ENCODE measurements at places on chromosomes 1 and 21.

- no peak for DNase-seq
These were observed 561.8 kb upstream of the ADAMTS5 start for GRCh38 chr21:27528697-27529096.

GRCh38 chr21:41779659-41780058, 12.8 kb upstream of the RIPK4 start:
- no peak for DNase-seq

DNA sequence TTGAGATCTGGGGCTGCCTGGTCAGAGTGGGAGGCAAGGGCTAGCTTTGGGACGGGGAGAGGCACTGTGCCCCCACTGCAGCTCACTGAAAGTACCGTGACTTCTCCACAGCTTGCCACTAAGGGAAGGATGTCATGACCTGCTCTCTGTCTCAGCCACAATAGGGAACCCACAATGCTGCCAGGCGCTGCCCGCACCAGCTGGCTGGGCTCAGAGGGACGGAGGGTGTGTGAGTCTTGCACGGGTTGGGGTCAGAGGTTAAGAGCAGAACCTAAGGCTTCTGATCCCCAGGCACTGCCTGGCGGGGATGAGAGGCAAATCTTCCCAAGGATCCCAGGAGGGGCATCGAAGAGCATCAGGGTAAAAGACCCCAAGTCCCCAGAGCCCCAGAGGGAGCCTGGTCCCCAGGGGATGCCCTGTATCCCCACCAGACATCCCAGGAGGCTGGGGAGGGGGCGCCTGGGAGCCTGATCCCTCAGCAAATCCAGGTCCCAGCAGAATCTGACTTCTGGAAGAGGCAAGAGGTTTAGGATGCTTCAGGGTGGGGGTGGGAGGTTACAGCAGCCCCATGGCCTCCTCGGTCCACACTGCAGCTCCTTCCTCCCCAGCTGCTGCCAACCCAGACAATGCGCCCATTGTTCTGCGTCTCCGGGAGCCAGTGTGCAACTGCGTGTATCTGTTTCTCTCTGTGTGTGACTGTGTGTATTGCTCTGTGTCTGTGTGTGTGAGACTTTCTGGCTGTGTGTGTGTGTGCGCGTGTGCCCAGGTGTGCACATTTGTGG, 2.0 kb upstream of the MARCKSL1 start:
- no peak for DNase-seq

- DNase-seq: no peak
These were observed 42.2 kb downstream of the OLIG1 start for GRCh38 chr21:33112151-33112550.

DNA sequence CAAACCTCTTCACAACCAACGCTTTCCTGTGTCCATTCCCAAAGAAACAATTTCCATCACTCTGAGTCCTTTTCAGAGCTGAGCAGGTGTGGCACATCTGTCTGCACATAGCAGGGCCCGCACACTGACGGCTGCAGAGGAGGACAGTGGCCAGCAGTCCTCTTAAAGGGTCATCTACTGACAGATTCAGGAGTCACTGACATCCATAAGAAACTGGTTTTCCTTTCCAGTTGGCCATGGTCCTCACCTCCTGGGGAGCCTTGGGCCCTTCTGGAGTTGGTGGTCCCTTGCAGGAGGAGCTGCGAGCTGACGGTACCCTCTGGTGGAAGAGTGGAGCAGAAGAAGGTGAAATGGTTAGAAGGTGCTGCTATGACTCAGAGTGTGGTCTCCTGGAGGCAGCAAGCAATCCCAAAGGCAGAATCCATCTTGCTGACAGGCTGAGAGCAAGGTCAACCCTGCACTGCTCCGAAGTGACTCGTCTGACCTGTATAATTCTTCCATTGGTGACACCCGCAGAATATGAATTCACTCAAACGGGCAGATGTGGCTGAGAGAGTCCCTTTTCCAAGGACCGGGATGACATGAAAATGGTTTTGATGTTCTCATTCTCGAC, 278.5 kb upstream of the C1orf174 start:
- DNase-seq: no peak

DNA sequence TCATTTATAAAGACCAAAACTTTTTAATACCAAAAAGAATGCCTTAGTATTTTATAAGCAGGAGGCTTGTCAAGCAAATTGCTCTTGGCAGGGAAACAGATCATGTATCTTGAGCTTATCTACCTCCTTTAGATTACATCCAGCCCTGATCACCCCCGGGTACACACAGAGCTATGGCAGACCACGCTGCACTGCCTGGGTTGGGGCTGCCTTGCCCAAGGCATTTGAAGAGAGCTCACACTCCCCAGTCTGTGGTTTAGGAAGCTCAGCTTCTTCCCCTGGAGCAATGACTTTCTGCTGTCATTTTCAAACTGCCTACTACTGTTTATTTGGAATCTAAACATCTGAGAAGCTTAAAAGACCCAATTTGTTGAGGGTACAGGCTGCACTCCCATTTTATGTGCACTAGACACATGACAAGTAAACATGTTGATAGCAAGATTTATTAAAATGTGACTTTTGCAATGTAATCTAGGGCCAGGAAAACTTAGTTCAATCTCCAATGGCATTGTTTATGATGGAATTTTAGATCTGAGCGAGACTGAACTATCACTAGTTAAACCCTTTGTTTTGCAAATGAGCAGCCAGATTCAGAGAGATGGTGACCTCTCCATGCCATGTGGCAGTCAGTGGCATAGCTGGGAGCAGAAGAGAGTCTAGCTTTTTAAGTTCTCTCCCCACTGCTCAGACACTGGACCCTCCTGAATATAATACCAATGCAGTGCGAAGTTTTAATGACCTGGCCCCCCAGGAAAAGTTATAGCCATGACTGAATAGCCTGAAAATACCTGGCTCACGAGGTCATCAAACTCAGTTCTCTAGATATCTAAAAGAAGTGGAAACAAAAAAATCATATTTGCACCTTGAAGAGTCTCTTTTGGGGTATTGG, 214.9 kb downstream of the HLX start:
- DNase-seq: no peak

DNA sequence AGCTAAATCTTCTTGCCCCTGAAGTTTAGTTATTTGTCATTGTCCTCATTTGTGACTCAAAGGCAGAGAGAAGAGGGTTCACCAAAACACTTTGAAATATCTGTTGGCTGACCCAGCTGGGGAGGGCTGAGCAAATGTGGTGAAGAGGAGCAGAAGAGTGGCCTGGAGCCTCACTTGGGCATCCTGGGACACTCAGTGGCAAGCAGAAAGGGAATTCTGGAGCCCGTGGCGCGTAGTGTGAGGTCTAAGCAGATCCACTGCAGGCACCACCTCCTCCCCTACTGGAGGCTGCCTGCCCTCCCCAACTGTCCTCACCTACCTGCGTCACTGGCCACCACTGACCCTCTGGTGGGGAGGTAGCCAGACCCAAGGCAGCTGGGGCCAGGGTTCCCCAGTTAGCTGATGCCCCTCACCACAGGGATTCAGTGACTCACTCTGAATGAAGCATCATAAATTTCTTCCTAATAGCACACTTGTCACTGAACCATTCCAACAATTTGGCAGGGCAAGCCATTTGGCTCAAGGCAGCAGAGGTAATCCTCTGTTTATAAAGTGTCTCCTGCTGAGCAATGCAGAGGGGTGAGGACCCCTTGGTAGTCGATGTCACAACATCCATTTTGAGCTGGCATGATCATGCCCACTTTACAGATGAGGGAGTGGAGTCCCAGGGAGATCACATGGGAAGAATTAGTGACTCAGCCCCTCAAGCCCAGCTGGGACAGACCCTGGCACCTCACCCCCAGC, 80.3 kb downstream of the NENF start:
- no peak for DNase-seq

- DNase-seq: no peak
These were observed 417.2 kb downstream of the PCP4 start for GRCh38 chr21:40284409-40284808.

GRCh38 chr1:12368646-12369045, 138.8 kb downstream of the VPS13D start:
- DNase-seq: no peak

GRCh38 chr1:20353836-20354235, 63.2 kb downstream of the VWA5B1 start:
- DNase-seq: no peak

DNA sequence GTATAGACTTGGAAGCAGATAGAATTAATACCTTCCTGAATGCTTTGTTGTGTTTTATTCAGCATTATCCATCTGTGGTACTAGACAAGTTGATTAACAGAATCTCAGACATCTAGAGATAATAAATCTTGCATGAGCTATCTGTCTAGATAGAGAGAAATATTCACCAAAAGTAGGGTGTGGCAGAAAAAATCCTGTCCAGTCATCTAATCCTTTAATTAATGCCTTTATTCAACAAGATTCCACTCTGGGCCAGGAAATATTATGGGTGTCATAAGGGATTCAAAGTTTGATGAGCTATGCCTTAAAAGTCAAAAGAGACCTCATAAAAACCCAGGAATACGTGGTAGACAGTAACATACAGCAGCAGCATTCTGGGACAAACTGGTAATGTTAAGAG, 601.2 kb downstream of the LMO4 start:
- no peak for DNase-seq

DNA sequence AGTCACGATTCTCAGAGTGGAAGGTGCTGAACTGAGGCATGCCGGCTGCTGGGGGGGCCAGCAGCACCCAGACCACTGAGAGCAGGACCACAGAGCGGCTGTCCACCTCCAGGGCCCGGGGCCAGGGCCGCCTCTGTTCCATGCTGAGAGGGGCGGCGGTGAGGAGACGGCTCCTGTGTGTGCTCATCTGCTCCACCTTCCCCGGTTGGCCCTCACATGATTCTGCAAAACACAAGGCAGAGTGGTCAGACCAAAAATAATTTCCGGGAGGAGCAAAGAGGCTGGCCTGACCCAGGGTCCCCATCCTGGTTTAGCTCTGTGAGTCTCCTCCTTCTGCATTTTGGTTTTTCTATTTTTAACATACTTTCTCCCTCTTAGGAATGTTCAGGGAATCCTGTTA, 26.4 kb downstream of the PLXNA2 start:
- DNase-seq: no peak

DNA sequence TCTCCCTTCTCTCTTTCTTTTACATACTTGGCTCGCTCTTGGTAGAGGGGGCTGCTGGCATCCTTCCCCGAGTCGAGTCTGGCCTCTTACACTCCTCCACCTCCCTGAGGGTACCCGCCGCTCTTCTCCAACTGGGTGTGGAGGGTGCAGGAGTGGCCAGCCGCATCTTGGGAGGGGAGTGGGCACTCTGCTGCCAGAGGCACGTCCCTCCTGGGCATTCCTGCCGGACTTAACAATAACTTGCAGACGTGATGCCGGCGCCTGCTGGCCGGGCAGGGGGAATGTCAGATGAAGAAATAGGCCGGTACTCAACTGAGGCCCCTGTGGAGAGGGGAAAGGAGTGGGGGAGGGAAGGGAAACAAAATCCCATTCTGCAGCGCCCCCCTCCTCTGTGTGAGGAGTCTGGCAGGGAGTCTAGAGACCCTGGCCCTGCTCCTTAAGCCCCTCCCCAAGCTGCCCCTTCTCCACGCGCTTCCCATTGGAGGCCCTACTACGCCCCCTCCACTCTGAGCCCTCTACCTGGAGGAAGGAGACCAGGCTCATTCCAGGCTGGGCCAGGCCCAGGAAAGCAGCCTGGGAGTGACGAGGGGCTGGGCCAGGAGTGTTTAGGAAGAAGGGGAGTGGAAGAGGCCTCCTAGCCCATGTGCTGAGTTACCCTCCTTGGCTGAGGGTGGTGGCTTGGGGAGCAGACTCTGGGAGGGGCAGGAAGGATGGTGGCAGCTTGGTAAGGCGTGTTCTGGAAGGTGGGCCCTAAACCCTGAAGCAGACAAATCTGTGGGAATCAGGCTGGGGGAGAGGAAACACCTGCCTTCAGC, 1.8 kb downstream of the ATP2B4 start:
- DNase-seq: no peak

- no peak for DNase-seq
These were observed 4.9 kb downstream of the C2CD2 start for GRCh38 chr21:41948901-41949300.

GRCh38 chr21:34693192-34693810, 24.5 kb downstream of the CLIC6 start:
- peak; percentile 21 for DNase-seq

DNA sequence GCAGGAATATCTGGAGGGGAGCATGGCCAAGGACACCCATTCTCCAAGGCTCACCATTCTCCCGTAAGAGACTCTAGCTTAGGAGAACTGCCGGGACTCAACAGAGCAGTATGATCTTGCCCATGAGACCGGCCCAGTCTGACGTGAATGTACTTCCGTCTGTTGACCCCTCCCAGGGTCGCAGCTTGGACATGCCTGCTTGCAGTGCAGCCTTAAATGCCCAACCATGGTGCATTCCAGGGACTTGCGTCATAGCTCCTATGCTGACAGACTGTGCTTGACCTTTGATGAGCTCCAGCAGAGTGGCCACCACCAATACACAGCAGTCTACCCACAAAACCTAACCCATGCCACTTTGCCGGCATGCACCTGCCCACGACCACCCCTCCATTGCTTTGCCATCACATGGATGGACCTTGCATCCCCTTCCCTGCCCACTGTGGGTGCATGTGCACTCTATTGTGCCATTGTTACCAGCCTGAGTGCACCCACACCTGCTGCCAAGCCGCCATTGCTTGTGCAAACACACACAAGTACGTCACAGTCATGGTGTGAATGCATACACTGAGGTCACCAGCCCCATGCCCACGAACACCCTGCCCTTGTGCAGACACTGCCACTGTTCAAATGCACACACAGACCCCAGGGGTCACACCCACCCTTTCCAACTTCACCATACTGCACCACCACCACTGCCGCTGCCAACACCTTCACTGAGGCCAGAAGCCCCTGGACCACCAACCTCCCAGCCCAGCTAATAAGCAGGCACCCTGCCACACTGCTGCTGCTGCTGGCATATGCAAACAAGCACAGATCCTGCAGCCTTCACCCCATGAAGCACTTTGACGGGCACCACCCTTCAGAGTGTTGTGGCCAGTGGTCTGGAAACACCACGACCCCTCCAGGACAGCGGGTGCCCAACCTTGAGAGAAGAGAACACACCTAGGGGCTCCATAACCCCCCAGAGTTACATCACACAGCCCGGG, 1141.3 kb downstream of the BRINP3 start:
- no peak for DNase-seq

GRCh38 chr1:65065524-65066418, 82.2 kb upstream of the AK4 start:
- no peak for DNase-seq

GRCh38 chr1:244449936-244450508, 1.7 kb downstream of the ADSS2 start:
- no peak for DNase-seq

GRCh38 chr1:189141056-189141455, 1336.6 kb downstream of the BRINP3 start:
- DNase-seq: no peak

DNA sequence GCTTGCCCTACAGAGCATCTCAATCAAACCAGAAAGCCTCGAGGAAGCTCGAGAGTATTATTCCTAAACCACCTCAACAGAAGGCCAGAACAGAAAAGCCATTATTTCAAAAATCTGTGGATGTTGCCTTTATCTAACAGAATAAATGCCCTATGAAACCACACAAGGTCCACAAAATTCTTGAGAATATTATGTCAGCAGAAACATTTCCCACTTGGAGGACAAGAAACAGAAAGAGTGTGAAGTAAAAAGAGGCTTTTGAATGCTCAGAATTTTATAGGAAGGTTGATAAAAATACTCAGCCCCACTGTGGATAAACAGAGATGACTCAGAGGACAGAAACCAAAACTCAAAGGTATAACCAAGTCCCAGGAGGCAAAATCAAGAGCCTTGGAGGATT, 146.4 kb upstream of the LRRC7 start:
- no peak for DNase-seq

GRCh38 chr1:24032981-24033380, 52.9 kb upstream of the SRSF10 start:
- DNase-seq: no peak

All from stimulated activated CD4-positive, alpha-beta T cell treated with anti-CD3 and anti-CD28 coated beads, Interleukin-12 subunit alpha, Interleukin-12 subunit beta, amount 100 ng/mL, for 4 hours (primary cell).